ENCODE measurements at places on chromosomes 2 and 18.

DNA sequence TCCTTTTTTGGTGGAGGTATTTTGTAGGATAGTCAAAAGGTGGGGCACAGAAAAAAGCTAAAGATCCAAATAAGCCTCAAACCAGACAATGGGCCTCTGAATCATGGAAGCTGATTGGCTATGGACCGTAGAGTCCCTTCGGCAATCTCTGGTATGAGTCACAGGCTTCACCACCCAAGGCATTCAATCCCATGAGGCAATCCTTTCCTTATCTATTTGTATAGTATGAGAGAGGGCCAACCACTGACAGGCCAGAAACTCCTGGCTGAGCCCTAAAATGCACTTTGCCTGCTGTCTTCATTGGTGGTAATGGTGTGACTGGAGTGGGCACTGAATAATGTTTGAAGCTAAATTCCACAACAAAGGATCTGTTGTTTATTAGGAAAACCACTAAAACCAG lies 38.7 kb upstream of the MEX3C start:
- DNase-seq: no peak

DNA sequence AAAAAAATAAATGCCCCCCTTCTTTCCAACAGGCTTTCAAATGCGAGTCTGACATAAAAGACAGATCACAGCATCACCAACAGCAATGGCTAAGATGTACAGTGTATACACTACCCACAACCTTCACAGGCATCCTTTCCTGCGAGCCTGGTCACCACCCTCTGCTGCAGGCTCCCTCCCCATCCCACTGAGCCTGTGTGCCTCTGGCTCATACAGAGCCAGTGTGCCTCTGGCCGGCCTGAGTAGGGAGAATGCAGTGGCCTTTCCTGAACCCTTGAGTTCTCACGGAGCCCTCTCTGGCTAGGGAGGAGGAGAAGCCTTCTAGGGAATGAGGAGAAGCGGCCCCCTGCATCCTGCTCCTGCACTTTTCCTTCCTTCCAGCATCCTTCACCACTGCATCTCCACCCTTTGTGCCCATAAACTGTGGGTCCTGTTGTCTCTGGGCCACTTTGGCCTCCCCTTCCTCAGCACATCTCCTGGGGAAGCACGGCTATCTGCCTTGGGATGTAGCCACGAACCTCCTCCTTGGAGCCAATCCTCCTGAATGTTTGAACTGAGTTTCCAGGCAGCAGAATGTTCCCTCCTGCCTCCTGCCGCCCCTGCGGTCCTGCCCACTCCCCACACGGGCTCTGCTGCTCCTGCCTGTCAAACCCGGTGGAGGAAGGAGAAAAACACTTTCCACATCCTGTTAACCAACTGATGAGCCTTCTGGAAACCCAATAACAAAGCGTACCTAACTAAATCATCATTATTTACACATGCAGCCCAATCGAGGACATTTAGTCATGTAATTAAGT lies 22.5 kb downstream of the GYPC start:
- DNase-seq: no peak

DNA sequence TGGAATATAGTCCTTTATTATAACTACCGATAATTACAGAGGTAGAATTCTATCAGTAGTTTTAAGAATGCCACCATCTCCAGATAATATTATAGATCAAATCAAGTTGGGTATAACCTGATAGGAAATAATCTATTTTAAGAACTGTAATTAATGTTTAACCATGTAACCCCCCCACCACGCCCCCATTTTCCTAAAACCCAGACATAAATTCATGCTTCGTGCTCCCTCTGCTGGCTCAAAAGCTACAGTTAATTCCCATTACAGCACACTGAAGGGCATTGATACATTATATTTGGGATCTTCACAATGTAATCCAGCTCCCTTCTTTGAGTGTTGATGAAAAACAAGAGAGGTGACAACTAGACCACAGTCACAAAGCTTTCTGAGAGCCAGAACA lies 228.0 kb upstream of the SMAD7 start:
- DNase-seq: peak; percentile 8

DNA sequence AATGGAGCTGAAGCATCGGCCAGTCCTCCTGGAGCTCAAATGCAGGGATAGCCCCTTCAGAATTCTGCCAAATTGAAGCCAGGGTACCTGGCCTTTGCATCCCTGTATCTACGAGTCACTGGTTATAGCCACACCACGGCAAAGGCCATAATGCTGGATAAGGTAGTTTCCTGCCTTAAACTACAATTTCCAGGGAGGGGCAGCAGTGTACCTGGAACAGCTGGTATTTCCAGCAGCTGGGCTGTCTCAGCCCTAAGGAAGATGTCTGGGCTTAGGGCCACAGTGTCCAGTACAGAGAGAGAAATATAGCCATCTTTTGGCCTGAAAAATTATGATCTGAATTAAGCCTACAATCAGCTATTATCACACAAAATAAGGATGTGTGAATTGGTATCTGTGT lies 180.3 kb downstream of the GCA start:
- DNase-seq: no peak

GRCh38 chr2:5674026-5674340 lies 18.2 kb upstream of the SOX11 start:
- no peak for DNase-seq

All from hematopoietic multipotent progenitor cell treated with erythropoietin and hydrocortisone succinate and interleukin-3 and kit ligand, for 17 days (in vitro differentiated cells).